ENCODE measurements at places on chromosomes 2 and 18. TPM values are rescaled to one million over a fixed set of nuclear protein-coding genes. Genes with fewer than 3 reads are reported as not detected.

GPR35 gene
- 0.53 TPM for total RNA-seq

OTOS gene
- not detected for total RNA-seq

MARCO gene
- 26.2 TPM for total RNA-seq

REEP1 gene
- total RNA-seq: 0.61 TPM

SGPP2 gene
- total RNA-seq: 0.18 TPM

FIGN gene
- total RNA-seq: 3.9 TPM

SERPINB8 gene
- 2.8 TPM for total RNA-seq

TTL gene
- 17.0 TPM for total RNA-seq

PROKR1 gene
- total RNA-seq: not detected

CCDC178 gene
- not detected for total RNA-seq

UGT1A3 gene
- total RNA-seq: 13.1 TPM

NCOA1 gene
- total RNA-seq: 18.8 TPM

CRYBA2 gene
- total RNA-seq: not detected

CCDC102B gene
- 0.98 TPM for total RNA-seq

ALK gene
- total RNA-seq: not detected

PSMA8 gene
- not detected for total RNA-seq

FN1 gene
- total RNA-seq: 1,071 TPM

SMC6 gene
- 9.5 TPM for total RNA-seq

THSD7B gene
- total RNA-seq: 0.11 TPM

PAIP2B gene
- total RNA-seq: 10.7 TPM

TUBA3E gene
- total RNA-seq: not detected

TNS1 gene
- 73.6 TPM for total RNA-seq

KLHL14 gene
- 0.24 TPM for total RNA-seq

IL1R2 gene
- 5.5 TPM for total RNA-seq

CIB4 gene
- not detected for total RNA-seq

IL1RN gene
- 98.1 TPM for total RNA-seq

RAMP1 gene
- 75.2 TPM for total RNA-seq

GCG gene
- total RNA-seq: not detected

DNAH7 gene
- total RNA-seq: 0.21 TPM

RESP18 gene
- total RNA-seq: not detected

ATOH8 gene
- total RNA-seq: 74.6 TPM

SRD5A2 gene
- 2.3 TPM for total RNA-seq

EFEMP1 gene
- 36.8 TPM for total RNA-seq

RGPD4 gene
- not detected for total RNA-seq

C2orf66 gene
- not detected for total RNA-seq

ACADL gene
- total RNA-seq: 29.7 TPM

NBAS gene
- total RNA-seq: 16.4 TPM

ANKRD62 gene
- not detected for total RNA-seq

VAMP5 gene
- 50.1 TPM for total RNA-seq

MTERF4 gene
- total RNA-seq: 12.1 TPM

TEX44 gene
- total RNA-seq: not detected

GPR39 gene
- 5.1 TPM for total RNA-seq

SKOR2 gene
- not detected for total RNA-seq

TUBB6 gene
- 18.5 TPM for total RNA-seq

HOXD13 gene
- not detected for total RNA-seq

SLC5A7 gene
- not detected for total RNA-seq

HADHB gene
- total RNA-seq: 289 TPM

CTAGE1 gene
- total RNA-seq: not detected

ICA1L gene
- 0.09 TPM for total RNA-seq

GNAL gene
- 1.2 TPM for total RNA-seq

TRIM54 gene
- not detected for total RNA-seq

AGXT gene
- total RNA-seq: 963 TPM

POTEE gene
- total RNA-seq: 0.04 TPM

Data from right lobe of liver (tissue), 6 donors.